ENCODE measurements at places on chromosomes 12 and 14.

DNA sequence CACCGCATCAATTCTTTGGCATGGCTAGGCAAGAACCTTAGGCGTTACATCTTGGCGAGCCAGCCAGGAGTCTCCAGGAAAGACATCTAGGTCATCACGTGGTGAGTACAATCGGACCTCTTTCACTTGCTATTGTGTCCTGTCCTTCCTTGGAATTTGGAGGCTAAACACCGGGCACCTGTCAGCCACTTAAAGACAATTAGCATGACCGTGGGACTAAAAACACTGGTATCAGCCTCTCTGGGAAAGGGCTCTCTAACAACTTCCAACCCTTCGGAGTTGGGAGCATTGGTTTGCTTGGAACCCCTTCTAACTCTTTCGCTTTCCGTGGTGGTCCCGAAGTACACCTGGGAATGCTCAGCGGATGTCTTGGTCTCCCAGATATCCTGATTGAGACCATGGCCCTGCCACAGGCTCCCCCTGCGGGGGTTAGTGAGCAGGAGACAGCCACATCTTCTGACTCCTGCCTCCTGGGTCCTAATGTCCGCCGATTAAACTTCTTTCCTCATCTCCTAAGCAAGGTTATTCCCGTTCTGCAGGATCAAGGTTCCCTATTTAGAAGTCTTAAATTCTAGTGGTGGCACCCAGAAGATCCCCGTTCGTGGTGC is 971.7 kb downstream of the FSCB start:
- DNase-seq, result no peak

- DNase-seq, result peak; percentile 89
Observed at GRCh38 chr14:77659831-77660230, 43.4 kb upstream of the SPTLC2 start.

DNA sequence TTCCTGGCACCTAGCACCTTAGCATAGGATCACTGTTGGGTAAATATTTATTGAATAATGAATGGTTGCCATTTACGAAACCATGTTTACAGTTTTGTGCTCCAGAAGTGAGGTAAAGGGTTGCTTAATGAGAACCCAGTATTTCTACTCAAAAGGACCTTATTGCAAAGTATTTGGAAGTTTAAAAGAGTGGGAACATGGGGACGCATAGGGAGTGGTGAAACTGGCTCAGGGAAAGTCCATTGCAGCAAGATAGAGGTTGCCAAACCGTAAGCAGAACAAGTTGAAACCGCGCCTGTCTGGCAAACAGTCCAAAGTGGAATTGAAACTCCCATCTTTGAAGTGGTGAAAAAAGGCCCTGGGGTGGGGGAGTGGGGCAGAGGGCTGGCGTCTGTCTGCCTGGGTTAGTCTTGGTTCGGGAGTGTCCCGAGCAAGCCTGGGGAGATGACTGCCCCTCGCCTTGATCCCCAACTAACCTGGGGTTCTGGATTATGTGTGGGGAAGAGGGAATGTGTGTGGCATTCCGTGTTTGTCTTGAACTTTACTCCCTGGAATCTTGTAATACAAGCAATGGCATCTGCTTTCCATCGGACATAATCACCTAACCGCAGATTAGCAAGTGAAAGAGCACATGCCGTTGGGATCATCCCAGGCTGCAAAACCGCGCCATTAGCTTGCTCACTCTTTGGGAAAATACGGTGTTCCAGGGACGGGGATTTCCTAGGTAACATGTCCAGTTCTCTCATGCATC is 7.2 kb downstream of the ALDH2 start:
- peak; percentile 95 for DNase-seq

GRCh38 chr12:112599871-112600270 is 181.1 kb downstream of the PTPN11 start:
- peak; percentile 87 for DNase-seq

DNA sequence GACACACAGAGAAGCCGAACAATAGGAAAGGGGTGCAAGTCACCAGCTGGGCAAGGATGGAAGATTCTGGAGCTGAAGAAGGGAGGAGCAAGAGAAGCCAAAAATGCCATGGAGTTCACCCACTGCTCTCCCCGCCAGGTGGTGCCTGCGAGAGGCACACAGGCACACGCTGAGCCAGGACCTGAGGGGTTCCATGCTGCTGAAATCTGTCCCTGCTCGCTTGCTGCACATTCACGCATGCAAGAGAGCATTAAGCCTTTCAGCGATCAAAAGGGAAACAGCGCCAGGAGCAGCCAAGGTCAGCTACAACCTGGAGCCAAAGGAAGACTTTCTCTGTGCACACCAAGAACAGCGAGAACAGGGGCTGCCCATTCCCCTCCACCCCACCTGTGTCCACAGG is 104.1 kb downstream of the ANO2 start:
- DNase-seq, result no peak

DNA sequence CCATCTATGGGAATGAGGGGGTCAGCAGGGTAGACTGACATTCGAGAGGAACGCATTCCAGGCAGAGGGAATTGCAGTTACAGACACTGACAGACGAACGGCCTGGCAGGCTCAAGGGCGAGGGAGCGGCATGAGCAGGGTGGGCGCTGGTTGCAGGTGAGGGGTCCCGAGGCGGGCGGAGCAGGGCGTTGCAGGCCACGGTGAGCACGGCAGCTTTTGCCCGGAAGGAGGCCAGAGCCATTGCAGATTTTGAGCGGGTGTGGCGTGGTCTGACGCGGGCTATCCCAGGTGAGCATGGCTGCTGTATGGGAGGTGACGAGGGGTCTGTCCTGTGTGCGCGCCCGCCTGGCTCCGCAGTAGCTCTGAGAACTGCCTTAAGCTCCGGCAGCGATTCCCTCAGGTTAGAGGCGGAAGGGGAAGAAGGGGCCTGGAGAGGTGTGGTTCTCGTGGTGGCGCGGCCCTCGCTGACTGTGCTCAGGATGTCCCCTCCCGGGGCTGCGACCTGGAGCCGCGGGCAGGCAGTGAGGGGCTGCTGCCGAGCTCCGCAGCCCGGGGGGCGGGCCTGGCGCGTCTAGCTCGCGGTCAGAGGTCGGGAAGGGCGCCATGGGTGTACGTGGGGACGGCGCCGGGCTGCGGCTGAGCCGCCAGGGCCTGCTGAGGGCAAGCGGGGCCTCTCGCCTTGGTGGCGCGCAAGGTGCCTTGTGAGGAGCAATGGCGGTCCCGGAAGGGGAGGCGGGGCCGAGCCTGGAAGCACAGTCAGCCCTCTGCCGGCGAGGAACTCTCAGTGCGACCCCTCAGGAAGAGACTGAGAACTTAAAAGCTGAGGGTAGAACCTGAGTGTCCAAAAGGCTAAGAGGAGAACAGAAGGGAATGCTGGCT is 177.1 kb downstream of the CACNA1C start:
- DNase-seq, result no peak

GRCh38 chr14:97276573-97276972 is 479.4 kb downstream of the VRK1 start:
- DNase-seq, result no peak

GRCh38 chr12:64688219-64688618 is 71.0 kb downstream of the GNS start:
- no peak for DNase-seq

DNA sequence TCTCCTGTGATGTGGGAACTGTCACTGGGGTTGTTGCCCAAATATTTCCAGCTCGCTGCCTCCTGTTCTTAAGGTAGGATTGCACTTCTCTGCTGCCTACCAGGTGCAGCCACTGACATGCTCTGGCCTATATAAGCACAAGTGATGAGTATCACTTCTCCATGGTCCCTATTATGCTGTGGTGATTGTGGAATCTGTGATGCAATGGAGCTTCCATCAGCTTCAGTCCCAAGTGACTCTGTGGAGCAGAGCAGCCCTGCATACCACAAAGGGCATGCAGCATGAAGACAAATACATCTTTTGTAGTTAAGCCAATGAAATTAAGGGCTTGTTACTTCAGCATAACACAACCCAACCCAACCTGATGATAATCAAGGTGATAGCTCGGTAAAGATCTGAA is 43.5 kb downstream of the CKAP4 start:
- DNase-seq, result no peak

DNA sequence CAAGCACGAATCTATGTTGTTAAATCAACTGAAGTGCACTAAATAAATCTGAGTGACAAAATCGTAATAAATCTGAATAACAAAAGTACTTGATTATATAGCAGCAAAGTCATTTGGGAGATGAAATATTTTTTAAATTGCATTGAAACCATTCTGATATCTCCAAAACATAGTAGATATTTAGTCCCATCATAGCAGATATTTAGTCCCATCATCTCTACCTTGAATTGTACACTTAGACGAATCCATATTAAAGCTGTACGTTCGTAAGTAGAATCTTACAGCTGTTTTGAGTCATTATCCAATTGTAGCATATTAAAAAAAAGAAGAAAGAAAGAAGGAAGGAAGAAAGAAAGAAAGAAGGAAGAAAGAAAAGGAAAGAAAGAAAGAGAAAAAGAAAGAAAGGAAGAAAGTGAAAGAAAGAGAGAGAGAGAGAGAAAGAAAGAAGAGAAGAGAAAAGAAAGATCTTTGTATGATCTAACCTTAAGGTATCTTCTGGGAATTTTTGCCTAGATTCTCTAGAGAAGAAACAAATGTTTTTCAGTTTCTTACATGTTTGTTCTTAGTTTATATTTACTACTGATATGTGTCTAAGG is 2.6 kb downstream of the DCN start:
- DNase-seq, result no peak

DNA sequence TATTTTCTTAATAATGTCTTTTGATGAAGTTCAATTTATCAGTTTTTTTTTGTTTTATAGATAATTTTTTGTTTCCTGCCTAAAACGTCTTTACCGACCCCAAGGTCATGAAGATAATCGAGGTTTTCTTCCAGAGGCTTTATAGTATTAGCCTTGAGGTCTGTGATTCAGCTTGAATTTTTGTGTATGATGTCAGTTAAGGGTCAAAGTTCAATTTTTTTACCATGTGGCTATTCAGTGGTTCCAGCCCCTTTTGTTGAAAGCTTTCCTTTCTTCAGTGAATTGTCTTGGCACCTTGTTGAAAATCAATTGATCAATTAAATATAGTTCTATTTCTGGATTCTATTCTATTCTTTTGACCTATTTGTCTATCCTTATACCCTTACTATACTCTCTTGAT is 3.2 kb upstream of the MGST1 start:
- no peak for DNase-seq

- DNase-seq, result no peak
Observed at GRCh38 chr14:90114554-90114953, 52.8 kb downstream of the KCNK13 start.

DNA sequence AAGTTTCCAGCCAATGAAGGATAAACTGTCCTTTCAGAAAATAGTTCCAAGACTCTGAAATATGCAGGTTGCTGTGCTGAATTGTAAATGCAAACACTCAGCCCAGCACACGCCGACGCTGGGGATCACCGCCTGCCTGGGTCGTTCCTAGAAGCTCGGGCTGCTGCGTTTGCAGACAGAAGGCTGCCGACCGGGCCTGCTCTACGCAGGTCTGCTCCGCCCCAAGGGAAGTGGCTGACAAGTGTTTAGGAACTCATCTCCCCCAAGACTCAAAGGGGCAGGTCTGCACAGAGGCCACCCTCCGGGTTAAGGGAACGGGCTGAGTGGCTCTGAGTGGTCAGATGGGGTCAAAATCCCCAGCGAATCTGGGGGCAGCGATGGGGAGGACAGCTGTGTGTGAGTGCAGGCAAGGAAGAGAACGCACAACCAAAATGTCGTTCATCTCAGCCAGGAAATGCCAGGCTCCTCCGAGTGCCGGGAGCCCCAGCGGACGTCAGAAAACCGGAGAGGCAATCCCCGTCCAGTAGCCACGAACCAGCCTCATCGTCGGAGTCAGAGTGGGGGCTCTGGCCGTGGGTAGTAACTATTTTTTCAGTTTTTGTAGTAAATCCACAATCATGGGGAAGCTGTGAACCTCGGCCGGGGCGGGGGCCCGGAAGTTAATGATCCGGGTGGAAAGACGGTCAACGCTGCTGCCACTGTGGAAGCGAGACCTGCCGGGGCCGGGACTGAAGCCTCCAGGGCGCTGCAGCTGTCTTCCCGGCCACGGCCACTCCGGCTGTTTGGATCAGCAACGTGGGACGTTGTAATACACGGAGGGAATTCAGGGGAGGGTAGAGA is 6.0 kb downstream of the GALNT9 start:
- DNase-seq, result no peak

GRCh38 chr14:63371033-63371432 is 52.3 kb upstream of the GPHB5 start:
- no peak for DNase-seq

GRCh38 chr14:99380402-99380801 is 100.3 kb downstream of the SETD3 start:
- DNase-seq, result no peak

DNA sequence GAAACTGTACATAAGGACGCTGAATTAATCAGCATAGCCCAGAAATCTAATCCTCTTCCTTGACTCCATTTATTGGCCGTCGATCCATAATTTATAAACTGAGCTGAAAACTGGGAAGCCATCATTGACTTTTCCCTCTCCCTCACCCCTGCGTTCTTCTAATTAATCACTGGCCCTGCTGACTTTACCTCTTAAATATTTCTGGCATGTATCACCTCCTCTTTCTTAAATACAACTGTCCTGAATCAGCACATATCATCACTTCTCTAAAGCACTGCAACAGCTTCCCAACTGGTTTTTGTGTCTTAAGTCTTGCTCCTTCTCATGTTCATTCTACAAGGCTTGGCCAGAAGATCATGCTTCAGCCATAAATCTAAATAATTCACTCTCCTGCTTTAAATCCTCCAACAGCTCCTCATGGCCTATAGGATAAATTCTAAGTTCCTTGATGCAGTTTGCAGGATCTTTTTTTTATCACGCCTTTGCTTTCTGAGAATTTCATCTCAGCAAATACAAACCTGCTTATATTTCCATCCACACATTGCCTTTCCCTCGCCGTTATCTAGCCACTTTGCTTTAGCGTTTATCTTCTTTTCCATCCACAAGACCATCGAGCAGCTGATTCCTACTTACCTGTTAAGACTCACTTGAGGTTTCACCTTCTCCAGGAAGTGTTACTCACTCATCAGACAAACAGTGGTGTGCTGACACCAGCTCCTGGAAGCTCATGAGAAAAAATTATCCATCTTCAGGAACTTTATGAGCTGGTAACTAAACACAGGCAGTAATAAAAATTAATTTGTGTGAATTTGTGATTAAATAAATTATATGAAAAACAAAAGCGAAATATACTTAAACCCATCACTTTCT is 295.6 kb upstream of the FLRT2 start:
- DNase-seq, result no peak

DNA sequence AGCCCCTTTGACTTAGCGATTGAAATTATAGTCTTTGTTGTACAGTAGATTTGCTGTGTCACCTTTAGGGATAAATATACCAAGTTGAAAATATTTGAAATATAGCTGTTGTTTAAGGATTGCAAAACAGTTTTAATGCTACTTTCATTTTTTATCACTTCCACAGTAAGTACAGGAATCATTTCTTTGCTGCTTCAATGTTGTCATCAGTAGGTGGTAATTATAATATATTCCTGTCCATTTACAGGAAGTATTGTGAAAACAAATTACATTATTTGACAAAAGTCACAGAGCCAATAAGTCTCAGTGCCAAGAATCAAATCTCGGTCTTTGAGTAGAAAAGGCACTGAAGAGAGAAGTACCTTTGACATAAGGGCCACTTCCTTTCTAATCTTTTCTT is 342.6 kb upstream of the RGS6 start:
- peak; percentile 73 for DNase-seq

DNA sequence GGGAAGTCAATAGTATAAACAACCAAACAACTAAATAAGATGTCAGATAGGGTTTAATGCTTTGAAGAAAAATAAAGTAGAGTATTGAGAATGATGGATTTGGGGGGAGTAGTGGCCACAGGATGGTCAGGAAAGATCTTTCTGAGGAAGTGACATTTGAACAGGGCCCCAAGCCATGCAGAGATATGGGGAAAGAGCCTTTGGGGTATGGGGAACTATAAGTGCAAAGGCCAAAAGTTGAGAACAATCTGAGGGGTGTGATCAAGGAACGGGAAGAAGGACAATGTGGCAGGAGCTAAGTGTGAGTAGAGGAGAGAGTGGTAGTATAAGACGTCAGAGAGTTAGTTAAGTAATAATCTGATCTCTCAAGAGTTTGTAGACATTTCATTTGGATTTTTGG is 1.3 kb downstream of the MRPS35 start:
- peak; percentile 35 for DNase-seq

All from suppressor macrophage treated with lipopolysaccharide for 4 hours (primary cell).